ENCODE measurements at places on chromosomes 12 and 14.

- DNase-seq, result no peak
Observed at GRCh38 chr12:71662849-71663560, 643 bp downstream of the ZFC3H1 start.

GRCh38 chr12:47207340-47207717, 127.6 kb upstream of the AMIGO2 start:
- DNase-seq, result no peak

- DNase-seq, result no peak
Observed at GRCh38 chr12:66819587-66819986, 140.7 kb upstream of the GRIP1 start.

GRCh38 chr12:50685641-50686040, 78.3 kb upstream of the ATF1 start:
- no peak for DNase-seq

DNA sequence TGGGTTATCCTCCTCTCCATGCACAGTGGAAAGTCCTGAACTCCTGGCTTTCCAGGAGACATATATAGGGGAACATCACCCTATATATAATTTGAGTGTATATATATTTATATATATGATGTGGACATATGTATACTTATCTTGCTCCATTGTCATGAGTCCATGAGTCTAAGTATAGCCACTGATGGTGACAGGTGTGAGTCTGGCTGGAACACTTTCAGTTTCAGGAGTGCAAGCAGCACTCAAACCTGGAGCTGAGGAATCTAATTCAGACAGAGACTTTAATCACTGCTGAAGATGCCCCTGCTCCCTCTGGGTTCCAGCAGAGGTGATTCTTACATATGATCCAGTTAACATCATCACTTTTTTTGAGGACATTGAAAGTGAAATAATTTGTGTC, 4.4 kb downstream of the SSTR1 start:
- DNase-seq, result no peak

GRCh38 chr12:114686773-114687500, 3.0 kb upstream of the TBX3 start:
- no peak for DNase-seq

DNA sequence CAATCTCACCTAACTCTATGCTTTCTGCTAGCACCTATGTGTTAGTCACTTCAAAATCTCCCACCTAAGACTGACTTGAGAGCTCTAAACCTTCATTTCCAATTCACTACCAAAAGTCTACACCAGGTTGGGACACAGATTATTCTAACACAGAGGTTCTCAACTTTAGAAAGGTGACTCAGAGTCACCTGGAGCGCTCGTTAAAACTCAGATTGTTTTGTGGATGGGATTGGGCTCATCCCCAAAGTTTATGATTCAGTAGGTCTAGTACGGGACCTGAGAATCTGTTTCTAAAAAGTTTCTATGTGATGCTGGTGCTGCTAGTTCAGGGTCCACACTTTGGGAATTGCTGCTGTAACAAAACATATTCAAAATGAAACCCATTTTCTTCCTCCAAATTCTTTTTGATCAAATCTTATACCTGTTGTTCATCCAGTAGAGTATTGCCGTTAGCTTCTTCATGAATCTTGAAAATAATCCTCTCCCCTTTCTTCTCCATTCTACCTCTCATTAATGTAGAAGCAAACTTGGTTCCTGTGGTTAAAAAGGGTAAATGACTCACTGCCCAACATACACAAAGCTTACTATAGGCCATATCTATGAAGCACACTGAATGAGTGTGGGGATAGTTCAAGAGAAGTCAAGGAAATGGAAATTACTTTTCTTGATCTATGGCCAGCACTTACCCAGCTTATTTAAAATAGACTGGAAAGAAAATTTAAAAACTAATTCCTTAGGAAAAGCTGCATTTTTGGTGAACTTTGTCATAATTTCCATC, 206.7 kb downstream of the KIF21A start:
- no peak for DNase-seq

DNA sequence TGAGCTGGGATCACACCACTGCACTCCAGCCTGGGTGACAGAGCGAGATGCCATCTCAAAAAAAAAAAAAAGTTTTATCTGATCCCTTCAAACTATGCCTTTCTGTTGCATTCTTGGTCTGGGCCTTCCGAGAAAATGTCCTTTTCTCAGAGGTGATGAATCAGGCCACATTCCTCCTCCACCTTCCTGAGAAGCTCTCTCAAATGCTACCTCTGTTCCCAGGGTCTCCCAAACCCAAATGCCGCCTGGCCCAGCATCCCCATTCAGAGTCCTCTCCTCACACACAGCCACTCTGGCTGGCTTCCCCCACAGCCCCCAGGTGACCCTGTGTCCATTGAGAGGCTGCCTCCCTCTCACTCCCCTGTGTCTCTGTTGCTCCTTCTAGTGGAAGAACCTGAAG, 19.7 kb upstream of the TMED10 start:
- no peak for DNase-seq

DNA sequence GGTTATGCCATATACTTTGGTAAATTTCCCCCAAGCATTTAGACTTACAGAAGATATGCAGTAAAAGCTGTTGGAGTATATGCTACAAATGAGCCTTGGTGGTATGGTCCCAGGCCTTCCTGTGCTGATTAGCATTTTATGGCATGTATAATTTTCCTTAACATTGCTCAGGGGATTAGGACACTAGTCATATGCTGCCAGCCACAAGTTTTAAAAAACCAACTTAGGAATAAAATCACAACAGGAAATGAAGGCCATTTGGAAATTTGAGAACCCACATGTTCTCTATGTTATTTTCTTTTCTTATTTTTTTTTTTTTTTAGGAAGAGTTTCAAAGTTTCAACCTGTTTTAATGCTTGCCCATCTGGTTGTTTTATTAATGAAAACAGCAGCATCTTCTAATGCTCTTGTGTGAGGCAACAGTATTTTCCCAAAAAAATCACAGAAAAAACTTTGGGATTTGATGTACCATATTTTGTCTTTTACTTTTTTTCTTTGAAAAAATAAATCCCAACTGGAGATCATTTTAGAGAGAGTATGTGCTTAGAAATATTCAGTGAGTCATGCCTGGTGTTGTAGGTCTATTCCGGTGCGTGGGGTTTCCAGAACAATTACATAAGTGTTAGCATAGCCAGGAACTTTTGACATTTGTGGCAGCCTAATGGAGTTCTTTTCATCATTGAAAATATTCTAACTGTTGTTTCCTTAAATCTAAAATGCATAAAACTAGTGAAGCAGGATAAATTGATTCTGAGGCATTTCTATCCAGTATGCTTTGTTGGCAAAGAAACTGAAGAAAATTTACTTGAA, 21.7 kb upstream of the DUSP6 start:
- no peak for DNase-seq

- no peak for DNase-seq
Observed at GRCh38 chr12:113546916-113547863, 75.5 kb upstream of the LHX5 start.

DNA sequence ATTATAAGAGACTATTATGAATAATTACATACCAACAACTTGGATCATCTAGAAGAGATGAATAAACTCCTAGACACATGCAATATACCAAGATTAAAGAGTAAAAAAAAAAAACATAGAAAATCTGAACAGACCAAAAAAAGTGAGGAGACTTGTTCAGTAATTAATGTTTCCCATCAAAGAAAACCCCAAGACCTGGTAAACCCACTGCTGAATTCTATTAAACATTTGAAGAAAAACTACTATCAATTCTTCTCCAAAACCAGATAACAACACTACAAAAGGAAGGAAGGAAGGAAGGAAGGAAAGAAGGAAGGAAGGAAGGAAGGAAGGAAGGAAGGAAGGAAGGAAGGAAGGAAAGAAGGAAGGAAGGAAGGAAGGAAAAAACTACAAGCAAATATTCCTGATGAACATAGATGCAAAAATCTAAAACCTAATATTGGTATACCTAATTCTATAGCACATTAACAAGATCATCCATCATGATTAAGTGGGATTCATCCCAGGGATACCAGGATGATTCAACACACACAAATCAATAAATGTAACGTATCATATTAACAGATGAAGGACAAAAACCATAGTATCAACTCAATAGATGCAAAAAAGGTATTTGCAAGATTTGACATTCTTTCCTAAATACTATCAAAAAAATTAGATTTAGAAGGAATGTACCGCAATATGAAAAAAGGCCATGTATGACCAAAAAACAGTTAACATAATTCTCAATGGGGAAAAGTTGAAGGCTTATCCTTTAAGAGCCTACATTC, 445.5 kb downstream of the KCNH5 start:
- DNase-seq, result no peak

GRCh38 chr12:25500651-25501050, 52.4 kb downstream of the LMNTD1 start:
- DNase-seq, result no peak

- no peak for DNase-seq
Observed at GRCh38 chr12:78402366-78403134, 462.0 kb upstream of the SYT1 start.

DNA sequence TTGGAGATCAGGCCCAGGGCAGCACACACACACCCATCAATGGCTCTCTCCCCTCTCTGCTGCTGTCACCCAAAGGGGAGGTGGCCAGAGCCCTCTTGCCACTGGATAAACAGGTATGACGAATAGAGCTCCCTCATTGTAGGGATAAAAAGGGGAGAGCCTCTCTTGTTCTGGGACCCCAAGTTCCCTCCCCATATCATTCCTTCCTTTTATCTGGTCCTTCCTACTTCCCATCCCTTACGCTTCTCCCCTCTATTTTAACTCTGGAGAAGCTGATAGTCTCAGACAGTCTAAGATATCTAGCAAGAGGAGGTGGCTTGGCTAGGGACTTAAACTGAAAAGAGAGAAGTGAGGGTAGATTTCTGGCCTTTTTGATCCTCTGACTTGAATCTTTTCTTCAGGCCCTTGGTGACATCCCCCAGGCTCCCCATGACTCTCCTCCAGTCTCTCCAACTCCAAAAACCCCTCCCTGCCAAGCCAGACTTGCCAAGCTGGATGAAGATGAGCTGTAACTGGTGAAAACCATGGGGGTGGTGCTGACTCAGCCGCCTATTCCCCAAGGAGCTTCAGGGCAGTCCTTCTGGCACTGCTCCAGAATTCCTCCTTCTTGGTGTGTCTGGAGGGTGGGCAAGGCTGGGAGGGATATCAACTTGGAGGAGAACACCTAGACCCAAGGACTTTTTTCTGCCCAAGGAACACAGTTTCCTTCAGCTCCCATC, 5.3 kb downstream of the ARHGEF25 start:
- no peak for DNase-seq

Measured in NCI-H187 (cell line).